ENCODE measurements at places on chromosomes 7 and 10.

- peak; percentile 33 for DNase-seq
Observed at GRCh38 chr10:122565766-122566206, 5.2 kb downstream of the DMBT1 start.

DNA sequence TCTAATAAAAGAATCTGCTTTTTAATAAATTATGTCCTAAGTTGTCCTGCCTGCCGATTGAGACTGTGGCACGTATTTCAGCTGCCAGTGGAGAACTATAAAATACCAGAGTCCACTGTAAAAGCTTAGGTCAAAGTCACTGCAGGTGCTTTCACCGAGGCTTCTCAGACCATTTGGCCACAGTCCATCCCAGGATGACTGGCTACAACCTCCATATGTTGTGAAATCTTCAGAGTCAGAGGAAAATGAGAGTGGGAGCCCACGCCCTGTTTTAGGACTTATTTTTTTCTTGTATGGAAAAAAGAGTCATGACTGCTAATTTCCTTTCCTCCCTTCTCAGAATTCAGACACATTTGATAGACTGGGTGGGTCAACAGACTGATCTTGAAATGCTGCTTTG is 182.9 kb downstream of the ANK3 start:
- no peak for DNase-seq

- no peak for DNase-seq
Observed at GRCh38 chr10:96834120-96834519, 2.0 kb downstream of the LCOR start.

- no peak for DNase-seq
Observed at GRCh38 chr7:122402235-122402634, 97.7 kb upstream of the FEZF1 start.

- no peak for DNase-seq
Observed at GRCh38 chr10:12396093-12396492, 46.7 kb downstream of the CAMK1D start.

DNA sequence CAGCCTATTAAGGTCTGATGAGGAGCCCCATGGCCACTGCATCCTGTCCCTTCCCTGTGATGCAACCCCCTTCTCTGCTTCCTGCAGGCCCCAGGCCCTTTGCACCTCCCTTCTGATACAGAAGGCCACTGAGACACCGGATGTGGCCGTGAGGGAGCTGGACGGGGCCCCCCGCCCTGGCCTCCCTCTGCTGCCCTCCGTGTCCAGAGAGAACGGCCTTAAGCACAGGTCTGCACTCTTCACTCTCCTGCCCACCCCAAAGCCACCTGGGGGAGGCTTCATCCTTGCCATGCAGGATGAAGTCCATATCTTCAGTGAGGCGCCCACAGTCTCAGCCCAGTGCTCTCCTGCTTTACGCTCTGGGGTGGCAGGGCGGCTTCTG is 86.9 kb upstream of the GNA12 start:
- no peak for DNase-seq

GRCh38 chr10:14039968-14040668 is 290.6 kb downstream of the FRMD4A start:
- DNase-seq: no peak

DNA sequence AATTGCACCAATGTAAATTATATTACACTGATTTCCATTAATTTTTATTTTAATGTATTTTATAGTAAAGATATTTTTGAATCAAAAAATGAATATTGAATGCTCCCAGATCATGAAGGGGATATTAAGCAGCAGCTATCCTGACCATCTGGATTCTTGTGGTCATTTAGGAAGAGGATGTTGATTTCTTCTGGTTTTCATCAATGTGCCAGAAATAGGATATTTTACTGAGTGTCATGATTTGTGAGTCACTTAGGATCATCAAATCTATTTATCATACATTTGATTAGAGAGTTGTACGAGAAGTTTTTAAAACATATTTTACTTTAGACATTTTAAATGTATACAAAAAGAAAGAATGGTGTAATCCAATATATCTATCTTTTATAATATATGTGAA is 366.3 kb upstream of the CHRM2 start:
- no peak for DNase-seq

GRCh38 chr10:6721964-6722615 is 142.0 kb upstream of the PRKCQ start:
- DNase-seq: no peak

DNA sequence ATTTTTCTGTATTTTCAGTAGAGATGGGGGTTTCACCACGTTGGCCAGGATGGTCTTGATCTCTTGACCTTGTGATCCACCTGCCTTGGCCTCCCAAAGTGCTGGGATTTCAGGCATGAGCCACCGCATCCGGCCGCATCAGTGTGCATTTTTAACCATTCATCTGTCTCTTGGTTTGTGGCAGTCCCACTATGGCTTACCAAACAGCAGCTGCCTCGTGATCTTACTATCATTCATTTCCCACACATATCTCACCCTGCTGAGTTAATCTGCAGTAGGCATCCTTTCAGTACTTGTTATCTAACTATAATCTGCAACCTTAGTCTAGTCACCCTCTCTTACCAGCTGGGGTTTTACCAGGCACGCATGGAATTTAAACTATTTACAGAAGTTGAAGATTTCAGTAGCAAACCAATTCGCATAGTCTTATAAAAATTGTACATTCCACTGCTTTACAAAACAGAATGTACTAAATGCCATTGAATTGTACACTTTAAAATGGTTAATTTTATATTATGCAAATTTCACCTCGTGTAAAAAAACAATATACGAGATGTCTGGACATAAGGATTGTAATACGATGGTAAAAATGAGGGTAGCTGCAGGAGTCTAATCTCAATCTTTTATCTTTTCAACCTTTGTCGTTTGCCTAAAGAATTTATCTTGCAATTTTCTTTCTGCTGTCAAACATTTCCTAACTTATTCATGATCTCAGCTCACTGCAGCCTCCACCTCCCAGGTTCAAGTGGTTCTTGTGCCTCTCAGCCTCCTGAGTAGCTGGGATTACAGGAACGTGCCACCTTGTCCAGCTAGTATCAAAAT is 4.6 kb upstream of the TBC1D12 start:
- DNase-seq: no peak

DNA sequence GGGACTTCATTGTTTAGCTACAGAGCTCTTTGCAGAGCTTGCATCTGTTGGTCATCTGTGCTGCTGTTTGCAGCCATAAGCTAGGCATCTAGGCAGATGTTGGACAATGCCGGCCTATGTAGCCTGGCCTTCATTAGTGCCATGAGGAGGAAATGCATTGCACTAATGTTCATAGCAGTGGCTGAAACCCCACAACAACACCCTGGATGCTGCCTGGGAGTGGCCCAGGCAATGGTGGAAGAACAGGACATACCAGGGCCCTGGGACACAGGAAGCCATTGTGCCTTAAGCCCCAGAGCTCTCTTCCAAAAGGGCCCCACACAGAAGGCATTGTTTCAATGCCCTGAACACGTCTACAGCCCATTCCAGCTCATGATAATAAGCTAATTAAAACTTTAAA is 131.5 kb upstream of the LYZL1 start:
- DNase-seq: no peak

GRCh38 chr10:76982671-76983070 is 654.9 kb downstream of the KCNMA1 start:
- DNase-seq: no peak

DNA sequence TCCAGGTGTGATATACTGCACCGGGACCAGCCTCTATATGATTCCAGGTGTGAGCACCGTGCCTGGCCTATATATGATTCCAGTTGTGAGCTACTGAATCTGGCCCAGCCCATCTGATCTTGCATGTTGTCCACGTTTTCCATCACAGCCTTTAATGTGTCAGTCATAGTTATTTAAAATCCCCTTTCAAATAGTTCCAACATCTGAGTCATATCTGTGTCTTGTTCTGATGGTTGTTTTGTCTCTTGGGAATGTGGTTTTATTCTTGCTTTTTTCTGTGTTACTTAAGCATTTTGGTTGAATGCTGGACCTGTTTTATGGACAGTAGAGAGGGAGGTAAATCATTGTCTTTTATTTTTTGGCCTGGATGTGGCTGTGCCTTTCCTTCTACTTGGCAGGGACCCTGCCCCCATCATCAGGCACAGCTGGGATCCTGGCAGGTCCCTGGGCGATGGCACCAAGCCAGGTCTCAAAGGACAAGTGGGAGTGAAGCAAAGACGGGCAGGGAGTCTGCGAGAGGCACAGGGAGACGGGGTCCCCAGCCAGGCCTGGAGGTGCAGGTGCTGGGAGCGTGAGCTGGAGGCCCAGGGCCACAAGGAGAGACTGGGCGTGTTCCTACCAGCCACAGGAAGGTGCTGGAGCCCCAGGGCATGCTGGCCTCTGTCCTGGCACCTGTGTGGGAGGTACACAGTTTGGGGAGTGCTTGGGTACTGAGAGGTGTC is 94.7 kb downstream of the DYNC2I1 start:
- no peak for DNase-seq

- DNase-seq: no peak
Observed at GRCh38 chr7:149850007-149850594, 11.9 kb downstream of the ZNF862 start.

DNA sequence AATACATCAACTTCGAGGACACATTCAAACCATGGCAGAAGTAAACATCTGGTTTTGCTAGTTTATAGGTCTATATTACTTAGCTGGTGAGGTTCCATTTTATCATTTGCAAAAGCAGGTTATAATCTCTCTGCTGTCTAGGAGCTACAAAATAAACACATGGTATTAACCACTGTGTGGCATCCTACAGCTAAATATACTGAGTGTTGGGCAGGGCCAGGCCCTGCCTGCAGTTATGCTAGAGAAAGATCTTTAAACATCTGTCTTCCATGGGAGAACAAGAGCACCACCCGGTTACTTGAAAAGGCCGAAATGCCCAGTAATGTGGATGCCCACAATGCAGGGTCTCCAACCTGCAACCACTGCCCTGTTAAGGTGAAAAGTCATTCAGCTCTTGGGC is 20.6 kb upstream of the FKBP9 start:
- DNase-seq: no peak

GRCh38 chr10:28879875-28880682 is 202.8 kb downstream of the BAMBI start:
- no peak for DNase-seq

GRCh38 chr10:101956117-101956516 is 99.9 kb downstream of the ARMH3 start:
- DNase-seq: no peak

GRCh38 chr7:127822822-127823508 is 171.0 kb downstream of the SND1 start:
- no peak for DNase-seq

- no peak for DNase-seq
Observed at GRCh38 chr7:20197837-20198236, 19.3 kb downstream of the MACC1 start.

GRCh38 chr7:38147005-38147404 is 31.0 kb upstream of the STARD3NL start:
- DNase-seq: no peak

DNA sequence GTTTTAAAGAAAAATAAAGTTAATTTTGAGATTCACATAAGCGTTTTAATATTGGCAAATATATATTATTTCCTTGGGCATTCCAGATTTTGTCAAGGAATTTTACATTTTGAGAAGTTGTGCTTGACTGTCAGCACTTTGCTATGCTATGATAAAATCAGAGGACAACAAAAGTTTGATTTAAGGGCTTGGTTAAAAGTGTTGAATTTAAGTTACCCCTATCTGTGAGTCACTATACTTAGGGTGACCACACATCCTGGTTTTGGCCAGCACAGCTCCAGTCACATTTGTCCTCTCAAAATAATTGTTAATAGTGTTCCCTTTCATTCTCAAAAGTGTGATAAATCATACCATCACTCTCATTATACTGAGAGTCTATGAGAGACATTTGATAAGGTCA is 34.2 kb upstream of the ANK3 start:
- no peak for DNase-seq

- peak; percentile 25 for DNase-seq
Observed at GRCh38 chr10:128263891-128264688, 137.9 kb upstream of the MKI67 start.

DNA sequence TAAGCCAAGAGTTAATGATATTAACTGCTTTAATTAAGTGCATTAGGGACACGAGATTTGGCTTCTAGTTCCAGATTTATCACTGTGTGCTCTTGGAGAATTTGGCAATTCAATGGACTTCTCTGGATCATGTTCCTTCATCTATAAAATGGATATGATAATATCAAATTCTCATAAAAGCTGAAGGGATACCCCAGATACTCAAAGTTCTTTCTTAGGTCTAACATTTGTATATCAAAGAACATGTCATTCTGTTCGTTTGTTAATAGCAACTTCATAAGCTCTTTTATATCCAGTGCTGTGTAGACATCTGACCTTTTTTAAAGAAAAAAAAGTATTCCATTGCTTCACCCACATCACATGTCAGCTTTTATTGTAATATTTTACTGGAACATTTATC is 54.6 kb upstream of the HDAC9 start:
- no peak for DNase-seq

- DNase-seq: no peak
Observed at GRCh38 chr10:51047857-51048256, 26.4 kb upstream of the PRKG1 start.

DNA sequence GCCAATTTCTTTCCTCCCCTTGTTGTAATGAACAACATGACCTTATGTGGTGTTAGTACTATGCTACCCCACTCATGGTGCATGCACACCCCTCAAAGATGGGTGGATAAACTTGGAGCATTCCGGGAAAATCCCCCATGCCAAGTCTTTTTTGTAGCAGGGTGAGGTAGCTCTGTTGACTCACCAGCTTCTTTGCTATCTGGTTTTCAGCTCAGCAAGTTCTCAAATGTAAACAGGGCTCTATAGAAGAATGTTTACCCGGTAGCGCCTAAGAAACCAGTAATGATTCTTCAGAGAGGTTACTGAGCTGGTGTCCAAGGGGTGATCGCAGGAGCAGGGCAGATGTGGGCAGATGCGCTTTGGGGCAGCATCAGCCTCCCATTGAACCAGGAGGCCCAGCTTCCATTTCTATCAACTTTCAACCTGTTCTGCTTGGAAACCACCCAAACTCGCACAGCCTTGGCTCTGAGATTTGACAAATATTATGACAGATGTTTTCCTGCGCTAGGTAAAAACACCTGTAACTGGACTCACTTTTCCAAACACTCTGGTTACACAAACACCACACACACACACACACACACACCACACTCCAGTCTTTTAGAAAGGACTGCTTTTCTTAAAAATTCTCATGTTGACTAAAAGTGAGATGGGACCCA is 87.8 kb downstream of the ZRANB1 start:
- peak; percentile 11 for DNase-seq
